ENCODE measurements at places on chromosomes 1 and 21.

- no peak for DNase-seq
Measured at GRCh38 chr21:44377201-44377921, 23.9 kb downstream of the TRPM2 start.

DNA sequence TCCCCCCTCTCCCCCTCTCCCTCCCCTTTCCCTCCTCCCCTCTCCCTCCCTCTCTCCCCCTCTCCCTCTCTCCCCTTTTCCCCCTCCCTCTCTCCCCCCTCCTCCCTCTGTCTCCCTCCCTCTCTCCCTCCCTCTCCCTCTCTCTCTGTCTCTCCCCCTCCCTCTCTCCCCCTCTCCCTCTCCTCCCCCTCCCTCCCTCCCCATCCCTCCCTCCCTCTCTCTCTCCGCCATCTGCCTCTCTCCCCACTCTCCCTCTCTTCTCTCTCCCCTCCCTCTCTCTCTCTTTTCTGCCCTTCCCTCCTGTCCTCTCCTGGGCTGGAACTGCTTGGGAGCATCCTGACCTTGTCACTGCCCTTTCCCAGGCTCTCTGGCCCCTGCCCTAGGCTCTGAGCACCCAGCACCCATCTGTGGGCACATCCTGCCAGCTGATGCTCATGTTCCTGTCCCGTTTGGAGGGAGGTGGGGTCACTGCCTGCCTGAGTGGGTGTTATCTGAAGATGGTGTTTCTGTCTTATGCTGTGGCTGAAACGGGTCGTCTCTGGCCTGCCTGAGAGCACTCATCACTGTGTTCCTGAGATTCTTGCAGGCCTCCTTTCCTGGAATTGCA is 10.8 kb downstream of the FTCD start:
- DNase-seq = no peak

- DNase-seq = no peak
Measured at GRCh38 chr1:70979313-70979712, 68.3 kb downstream of the PTGER3 start.

GRCh38 chr1:20725189-20726117 is 7.0 kb downstream of the SH2D5 start:
- no peak for DNase-seq

DNA sequence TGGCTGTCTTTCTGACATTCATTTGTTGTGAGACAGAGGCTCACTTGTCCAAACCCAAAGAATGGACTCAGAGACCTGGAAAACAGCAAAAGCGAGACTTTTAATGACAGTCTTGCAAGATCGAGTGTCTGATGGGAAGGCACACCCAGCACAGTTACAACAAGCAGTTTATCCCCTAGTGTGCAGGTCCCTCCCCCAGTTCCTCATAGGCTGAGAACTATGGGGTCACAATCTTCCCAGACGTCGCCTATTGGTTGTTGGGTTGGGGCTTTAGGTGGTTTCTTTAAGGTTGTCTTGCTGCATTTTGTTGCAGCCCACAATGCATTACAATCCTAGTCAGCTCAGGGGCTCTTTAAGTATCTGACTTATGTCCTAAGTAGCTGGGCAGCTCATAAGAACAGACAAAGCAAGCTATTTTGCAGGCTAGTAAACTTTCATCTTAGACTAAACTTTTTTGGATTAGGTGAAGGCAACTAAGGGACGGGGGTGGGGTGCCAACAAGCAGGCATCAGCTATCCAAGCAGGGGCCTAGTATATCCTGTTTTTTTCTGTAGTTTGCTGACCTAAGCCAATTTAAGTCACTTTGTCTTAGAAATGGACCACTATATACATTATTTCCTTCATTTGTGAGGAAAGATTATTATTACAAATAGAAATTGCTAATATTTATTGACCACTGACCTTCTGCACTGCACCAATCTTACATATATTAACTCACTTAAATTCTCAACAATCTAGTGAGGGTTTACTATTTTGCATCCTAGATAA is 151.8 kb downstream of the SETD4 start:
- no peak for DNase-seq

DNA sequence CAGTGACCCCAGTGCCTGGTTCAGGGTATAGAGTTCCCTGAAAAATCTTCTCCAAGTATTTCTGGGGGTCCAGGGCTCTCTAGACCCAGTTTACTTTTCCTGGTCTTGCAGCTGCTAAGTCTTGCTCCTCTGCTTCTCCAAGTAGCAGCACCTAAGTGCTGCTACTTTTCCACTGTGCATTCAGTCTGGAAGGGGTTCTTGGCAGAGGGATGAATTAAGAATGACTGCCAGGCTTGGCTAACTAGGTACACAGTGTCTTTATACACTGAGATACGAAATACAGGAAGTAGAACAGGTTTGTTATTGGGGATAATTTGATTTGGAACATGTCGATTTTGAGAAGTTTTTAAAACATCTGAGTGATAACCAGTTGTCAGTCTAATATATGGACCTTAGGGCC is 24.2 kb upstream of the ERICH3 start:
- no peak for DNase-seq

Data from GM18507 (cell line).